CD4-positive, alpha-beta T cell (primary cell): ENCODE measurements at places on chromosomes 6 and 20. TPM values are rescaled to one million over a fixed set of nuclear protein-coding genes. Genes with fewer than 3 reads are reported as not detected.

DNA sequence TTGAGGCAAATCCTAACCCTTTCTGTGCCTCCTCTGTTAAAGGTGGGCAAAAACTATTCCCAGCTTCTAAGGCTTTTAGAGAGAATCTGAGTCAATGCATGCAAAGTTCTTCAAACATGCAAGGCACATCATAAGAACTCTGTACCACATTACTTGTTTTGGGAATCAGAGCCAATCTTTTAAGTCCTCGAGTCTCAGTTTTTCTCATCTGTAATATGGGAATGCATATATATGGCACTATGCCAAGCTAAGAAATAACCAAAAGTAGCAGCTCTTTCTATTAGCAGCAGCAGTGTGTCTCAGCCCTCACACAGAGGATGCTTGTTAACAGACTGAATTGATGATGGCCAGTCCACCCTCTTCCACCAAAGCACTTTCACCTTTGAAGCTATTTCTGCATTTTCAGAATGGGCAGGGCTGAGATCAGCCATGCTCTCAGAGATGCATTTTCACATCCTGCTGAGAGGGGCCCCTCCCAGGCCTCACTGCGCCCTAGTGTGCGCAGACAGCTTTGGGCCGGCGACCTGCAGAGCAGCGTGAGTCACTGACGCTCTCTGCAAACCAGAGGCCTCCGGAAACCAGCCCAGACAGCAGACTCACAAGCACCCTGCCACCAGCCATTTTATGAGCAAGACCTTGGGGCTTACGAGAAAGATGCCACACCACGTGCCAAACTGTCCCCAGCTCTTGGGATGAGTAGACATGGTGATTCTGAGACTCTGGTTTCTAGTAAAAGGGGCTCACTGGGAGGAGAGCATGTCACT, 138.0 kb downstream of the NFATC2 start:
- H3K4me3 ChIP-seq, result no peak overlapping the region
- H3K4me1 ChIP-seq, result peaks cover 89% of the 10 kb centered on the region
- DNase-seq, result peak; percentile 92

Gene CPXM1
- not detected for total RNA-seq

Gene SLC4A11
- total RNA-seq, result 0.60 TPM

DNA sequence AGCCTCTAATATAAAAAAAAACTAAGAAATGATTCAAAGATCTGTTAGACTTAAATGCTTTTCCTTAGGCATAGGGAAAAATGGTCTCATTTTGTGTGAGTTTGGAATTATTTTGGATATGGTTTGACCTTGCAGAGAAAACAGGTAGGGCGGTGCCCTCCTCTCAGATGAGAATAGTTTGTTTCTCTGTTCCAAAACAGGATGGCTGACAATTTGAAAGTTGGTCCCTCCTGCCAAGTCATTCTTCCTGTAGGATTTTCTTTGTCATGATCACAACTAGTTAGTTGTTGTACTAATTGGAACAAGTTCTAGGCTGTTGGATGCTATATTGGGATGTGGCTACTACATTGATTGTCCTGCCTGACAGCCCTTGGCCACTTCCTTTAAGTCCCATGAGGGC, 108.6 kb downstream of the BCKDHB start:
- no peaks in the 10 kb centered on the region for H3K36me3 ChIP-seq
- H3K4me1 ChIP-seq, result no peaks in the 10 kb centered on the region
- no peak overlapping the region for H3K4me3 ChIP-seq
- no peaks in the 10 kb centered on the region for H3K27me3 ChIP-seq
- H3K27ac ChIP-seq, result no peak overlapping the region
- DNase-seq, result no peak

DNA sequence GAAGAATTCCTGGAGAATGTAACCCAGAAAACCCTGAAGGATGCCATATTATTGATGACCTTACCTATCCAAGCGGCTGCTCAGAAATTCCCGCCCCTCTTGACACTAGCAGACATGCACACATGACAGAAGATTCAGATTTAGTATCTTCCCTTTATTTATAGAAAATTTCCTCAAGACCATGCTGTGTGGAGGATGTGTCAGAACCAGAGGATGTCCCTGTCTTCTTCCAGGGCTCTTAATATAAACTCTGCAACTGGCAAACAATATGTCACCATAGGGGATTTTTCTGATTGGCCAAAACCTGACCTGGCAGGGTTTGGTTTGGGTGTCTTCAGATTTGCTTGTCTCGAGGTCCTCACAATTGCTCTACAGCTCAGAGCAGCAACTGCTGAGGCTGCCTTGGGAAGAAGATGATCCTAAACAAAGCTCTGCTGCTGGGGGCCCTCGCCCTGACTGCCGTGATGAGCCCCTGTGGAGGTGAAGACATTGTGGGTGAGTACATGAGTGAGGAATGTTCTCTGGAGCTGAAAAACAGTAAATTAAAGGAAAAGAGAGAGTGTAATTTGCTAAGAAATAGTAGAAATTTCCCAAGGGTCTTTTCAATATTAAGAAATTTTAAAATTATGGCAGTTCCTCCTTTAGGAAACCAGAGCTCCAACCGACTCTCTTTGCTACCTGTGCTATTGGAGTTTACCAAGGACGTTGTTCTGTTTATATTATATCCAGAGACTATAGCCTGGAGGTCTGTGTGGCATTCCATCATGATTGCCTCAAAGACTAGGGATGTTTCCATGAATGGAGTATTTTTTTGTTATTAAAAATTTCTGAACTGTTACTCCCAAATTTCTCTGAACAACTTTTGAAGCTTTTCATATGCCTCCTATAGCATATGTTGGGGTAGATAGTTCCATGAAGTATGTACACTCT, at the start of gene HLA-DQA2:
Gene HLA-DQA2 (plus strand): TSS at position 361 of the 930 bp plus-strand sequence. CDS start 53 bp downstream, at position 414.
- no peak for DNase-seq
- H3K4me3 ChIP-seq, result no peak within 1 kb of the TSS

Gene NRN1
- not detected for total RNA-seq

Gene INSM1
- total RNA-seq, result not detected

Gene FITM2
- total RNA-seq, result 3.4 TPM

Gene DEFB132
- total RNA-seq, result not detected

GRCh38 chr6:56148488-56149186, 98.7 kb downstream of the COL21A1 start:
- H3K4me1 ChIP-seq, result no peaks in the 10 kb centered on the region
- no peak overlapping the region for H3K4me3 ChIP-seq
- no peak for DNase-seq
- no peaks in the 10 kb centered on the region for H3K27me3 ChIP-seq
- H3K36me3 ChIP-seq, result no peaks in the 10 kb centered on the region
- H3K27ac ChIP-seq, result no peak overlapping the region

GRCh38 chr6:81767163-81767891, 14.8 kb upstream of the TENT5A start:
- H3K27me3 ChIP-seq, result no peaks in the 10 kb centered on the region
- no peak overlapping the region for H3K27ac ChIP-seq
- no peak for DNase-seq
- H3K36me3 ChIP-seq, result no peaks in the 10 kb centered on the region
- no peaks in the 10 kb centered on the region for H3K4me1 ChIP-seq
- no peak overlapping the region for H3K4me3 ChIP-seq
